ENCODE measurements at places on chromosomes 6 and 20.

DNA sequence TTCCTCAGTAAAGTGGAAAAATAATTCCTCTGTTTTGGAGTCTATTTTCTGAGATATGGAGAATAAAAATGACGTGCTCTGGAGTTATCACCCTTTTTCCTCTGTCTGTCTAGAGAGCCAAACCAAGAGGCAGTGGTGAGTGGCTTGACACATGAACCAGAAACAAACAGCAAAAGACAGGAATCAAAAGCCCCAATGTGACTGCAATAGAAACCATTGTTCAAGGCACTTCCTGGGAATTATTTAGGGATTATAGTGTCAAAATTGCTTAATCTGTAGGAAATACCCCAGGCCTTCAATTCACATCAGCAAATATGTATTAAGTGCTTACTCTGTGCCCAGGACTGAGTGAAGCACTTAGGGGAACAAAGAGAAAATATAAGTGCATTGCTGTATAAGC lies 560.4 kb upstream of the JAG1 start:
- no peak for DNase-seq
- no peaks in the 10 kb centered on the region for H3K27me3 ChIP-seq
- H3K27ac ChIP-seq, result no peak overlapping the region
- no peaks in the 10 kb centered on the region for H3K4me1 ChIP-seq
- no peak overlapping the region for H3K4me3 ChIP-seq
- no peaks in the 10 kb centered on the region for H3K36me3 ChIP-seq

DNA sequence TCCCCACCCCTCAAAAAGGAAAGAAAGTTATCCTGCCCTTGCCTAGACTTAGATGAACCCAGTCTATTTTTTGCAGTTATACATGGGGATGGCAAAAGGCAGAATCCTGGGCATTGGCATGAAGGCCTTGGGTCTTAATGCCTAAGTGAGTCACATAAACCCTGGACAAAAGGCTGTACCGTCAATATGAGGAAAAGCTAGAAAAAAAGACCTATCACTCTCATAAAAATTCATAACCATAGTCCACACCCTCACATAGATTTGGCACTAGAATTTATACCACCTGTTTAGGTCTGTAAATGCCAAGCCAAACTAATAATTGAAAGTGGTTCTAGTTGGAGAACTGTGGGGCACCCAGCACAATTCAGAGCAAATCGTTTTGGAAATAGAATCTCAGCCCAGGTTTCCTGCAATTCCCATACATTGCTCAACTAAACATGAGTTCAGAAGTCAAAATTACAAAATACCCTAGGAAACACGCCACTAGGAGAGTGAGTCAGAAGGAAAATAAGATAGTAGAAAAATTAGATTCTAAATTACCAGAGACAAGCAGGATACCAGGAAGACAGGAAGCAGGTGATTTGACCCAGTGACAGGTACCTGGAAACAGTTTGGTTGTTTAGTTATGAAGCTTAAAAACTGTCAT lies 70.4 kb upstream of the FUCA2 start:
- no peak overlapping the region for H3K27ac ChIP-seq
- H3K4me3 ChIP-seq, result no peak overlapping the region
- no peak for DNase-seq
- H3K27me3 ChIP-seq, result no peaks in the 10 kb centered on the region
- H3K36me3 ChIP-seq, result no peaks in the 10 kb centered on the region
- H3K4me1 ChIP-seq, result no peaks in the 10 kb centered on the region

DNA sequence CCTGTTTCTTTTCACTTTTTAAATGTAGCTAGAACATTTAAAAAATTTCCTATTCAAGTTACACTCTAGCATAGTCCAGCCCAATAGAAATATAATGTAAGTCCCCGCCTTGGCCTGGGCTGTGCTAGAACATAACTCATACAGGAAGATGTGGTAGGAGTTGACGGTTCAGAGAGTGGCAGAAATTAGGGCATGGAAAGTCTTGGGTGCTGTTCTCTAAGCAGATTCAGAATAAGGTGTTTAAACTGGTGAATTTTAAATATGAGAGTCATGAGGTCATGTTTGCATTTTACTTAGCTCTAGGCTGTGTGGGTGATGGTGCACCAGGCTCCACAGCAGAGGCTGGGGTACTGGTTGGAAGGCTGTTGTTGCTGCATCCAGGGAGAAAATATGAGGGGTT lies 256.5 kb downstream of the FARS2 start:
- H3K4me1 ChIP-seq, result peaks cover 2% of the 10 kb centered on the region
- H3K4me3 ChIP-seq, result no peak overlapping the region
- no peaks in the 10 kb centered on the region for H3K36me3 ChIP-seq
- no peaks in the 10 kb centered on the region for H3K27me3 ChIP-seq
- no peak for DNase-seq

DNA sequence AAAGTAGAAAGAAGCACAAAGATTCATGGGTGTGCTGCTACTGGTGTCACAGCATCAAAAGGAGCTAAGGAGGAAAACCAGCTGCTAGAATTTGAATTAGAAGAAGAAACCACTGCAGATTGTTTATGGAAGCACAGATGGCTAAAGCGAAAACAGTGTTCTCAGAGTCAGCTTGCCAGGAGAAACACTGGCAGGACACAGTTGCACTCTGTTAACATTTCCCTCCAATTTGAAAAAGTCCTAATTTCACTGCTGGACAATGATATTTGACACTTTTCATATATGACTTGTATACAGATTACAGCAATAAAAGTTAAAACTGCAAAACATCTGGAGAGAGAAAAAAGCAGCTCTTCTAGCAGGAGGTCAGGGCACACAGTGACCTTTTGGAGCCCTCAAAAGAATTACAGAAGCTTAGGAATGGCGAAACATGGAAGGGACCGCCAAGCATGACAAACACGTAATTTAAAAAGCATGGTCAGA lies 314.5 kb downstream of the COL12A1 start:
- no peaks in the 10 kb centered on the region for H3K4me1 ChIP-seq
- no peak for DNase-seq
- H3K36me3 ChIP-seq, result no peaks in the 10 kb centered on the region
- no peak overlapping the region for H3K4me3 ChIP-seq
- H3K27ac ChIP-seq, result no peak overlapping the region

All from iPS DF 6.9 (cell line).